H9 (cell line): ENCODE measurements at places on chromosomes 3 and 15.

DNA sequence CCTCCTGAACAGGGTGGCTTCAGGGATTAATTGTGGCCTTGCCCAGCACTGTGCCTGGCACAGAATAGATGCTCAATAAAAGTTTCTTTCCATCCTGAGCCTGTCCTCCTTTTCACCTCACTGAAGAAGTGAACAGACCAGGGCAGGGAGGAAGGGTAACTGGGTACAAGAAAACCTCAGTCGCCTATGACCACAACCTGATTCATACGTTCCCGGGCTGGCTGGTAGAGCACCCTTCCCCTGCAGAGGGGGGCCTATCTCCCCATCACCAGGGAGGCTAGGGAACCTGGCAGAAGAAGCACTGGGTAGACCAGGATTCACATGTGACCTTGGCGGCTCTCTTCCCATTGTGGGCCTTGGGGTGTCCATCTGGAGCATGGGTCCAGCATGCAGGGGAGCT is 27.8 kb upstream of the CACNA2D2 start:
- DNase-seq, result no peak

GRCh38 chr3:187352581-187353575 is 15.3 kb upstream of the RTP4 start:
- DNase-seq, result no peak

GRCh38 chr3:126245811-126246727 is 65.7 kb upstream of the ALDH1L1 start:
- no peak for DNase-seq

DNA sequence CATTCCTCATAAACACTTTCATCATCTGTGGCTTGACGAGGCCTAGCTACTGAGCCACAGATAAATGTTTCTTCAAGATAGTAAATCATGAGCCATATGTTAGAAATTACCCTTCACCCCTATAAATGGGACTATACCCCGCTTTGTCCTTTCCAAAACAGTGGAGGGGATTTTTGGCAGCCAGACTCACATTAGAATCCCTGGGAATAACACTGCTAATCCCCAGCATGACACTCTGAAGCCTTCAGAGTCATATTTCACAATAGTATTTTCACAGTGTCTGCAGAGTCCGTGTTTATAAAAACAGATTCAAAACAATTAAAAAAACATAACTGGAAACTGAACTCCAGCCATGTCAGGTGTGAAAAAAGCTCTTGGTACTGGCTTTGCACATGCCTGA is 271.6 kb downstream of the ERC2 start:
- no peak for DNase-seq

- no peak for DNase-seq
Measured at GRCh38 chr15:74400915-74401757, 32.6 kb downstream of the SEMA7A start.

DNA sequence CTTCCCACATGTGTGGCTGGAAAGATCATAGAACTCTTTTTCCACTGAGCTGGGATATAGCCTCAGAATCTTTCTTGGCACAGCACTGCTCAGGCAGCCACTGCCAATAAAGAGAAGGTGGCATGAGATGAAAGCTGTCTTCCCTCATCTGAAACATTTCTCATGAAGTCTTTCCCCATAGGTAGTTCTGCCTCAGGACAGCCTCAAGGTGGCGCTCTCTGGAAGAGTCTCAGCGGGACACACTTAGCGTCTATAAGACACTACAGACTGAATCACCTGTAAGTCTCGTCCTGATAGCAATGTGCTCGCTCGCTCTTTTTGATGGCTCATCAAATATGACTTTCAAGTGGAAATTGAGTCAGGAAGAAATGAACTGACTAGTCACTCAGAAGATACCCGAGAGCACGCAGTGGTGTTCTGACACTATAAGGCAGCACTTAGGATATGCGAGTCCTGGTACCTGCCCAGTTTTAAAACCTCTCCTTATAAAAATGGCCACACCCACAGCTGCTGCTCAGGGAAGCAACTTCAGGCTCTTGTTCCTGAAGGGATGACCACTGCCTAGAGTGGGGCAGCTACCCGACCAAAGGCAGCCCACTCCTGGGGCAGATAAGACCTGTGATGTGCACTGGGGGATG is 269.5 kb downstream of the SUCLG2 start:
- DNase-seq, result peak; percentile 77
